ENCODE measurements at places on chromosomes 4 and X.
A peak's percentile ranks its signal among the peaks of the same experiment; 100 is the strongest.

DNA sequence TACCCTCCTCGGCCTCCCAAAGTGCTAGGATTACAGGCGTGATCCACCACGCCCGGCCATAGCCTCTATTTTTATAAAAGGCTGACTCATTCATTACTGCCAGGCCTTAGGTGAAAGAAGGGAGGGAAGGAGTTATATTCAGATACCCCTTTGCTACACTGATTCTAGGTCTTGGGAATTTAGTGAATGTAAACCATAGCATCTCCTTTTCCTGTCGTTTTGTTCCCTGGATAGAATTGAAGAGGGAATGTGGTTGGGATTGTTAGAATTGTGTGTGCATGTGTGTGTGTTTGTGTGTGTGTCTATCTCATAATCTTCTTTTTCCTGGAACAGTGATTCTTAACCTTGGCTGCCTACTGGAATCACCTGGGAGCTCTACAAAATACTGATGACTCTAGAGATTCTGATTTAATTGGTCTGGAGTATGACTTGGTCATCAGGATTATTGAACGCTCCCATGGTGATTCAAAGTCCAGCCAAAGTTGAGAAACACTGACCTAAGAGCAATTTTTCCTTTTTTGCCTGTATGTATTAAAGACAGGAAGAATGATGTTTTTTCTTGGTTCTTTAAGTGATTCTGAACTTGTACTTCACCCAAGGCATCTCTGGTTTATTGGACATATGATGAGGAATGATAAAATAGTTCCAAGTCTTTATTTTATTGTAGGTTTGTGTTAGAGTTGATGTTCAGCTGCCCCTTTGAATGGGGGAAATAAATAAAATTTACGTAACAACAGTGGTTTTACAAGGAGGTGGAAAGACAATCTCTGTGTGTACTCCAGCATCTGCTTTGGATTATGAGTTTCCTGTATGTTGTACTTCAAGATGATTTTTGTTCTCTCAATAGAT lies 37.0 kb downstream of the NAP1L5 start:
- no peak for DNase-seq

- no peak for DNase-seq
Measured at GRCh38 chrX:24553011-24553410, 87.9 kb downstream of the PDK3 start.

- no peak for DNase-seq
Measured at GRCh38 chr4:186740822-186741221, 17.2 kb upstream of the FAT1 start.

GRCh38 chr4:116544946-116545345 lies 540.4 kb downstream of the TRAM1L1 start:
- no peak for DNase-seq

GRCh38 chr4:73801692-73802091 lies 34.8 kb upstream of the CXCL6 start:
- no peak for DNase-seq

DNA sequence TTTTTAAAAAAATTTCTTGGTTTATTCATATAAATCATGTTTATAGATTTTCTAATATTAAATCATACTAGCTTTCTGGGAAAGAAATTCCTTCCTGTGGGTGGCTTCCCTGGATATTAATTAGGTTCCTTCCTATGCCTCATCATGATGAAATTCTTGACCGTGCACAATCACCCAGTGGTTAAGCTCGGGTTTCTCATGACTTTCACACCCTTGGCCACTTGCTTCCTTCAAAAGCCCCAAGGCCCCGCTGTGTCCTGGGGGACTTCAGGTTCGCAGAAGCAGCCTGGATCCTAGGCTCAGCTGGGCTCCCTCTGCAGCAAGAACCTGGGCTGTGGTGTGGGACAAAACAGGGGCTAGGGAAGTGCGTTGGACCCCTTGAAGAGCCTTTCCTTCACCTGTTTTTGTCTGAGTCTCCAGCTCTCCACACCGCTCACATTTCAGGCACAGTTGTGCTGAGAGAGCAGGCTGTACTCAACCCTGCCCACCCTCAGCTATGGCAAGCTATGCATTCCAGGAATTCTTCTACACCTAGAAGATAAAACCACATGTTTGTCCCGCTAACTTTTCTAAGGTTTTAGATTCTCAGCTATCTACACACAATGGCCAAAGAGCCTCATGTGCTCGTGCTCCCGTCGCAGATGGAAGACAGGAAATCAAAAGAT lies 48.9 kb upstream of the TMSB15B start:
- no peak for DNase-seq

DNA sequence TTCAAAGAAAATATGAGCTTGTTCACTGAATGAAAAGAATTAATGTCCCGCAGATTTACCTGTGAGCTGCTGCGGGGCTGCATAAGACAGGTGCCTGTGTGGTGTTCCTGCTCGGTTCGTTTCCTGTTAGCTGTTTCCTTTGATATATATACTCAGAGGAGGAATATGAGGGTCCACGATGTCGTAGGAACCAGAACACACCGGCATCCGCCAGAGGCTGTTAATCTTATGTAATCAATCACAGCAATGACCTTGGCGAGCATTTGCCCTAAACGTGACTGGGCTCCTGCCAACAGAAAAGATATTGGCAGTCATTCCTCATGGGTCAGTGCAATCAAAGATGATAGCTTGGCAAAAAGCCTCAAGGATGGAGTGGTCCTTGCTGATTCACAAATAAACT lies 260.1 kb downstream of the EVC2 start:
- no peak for DNase-seq

DNA sequence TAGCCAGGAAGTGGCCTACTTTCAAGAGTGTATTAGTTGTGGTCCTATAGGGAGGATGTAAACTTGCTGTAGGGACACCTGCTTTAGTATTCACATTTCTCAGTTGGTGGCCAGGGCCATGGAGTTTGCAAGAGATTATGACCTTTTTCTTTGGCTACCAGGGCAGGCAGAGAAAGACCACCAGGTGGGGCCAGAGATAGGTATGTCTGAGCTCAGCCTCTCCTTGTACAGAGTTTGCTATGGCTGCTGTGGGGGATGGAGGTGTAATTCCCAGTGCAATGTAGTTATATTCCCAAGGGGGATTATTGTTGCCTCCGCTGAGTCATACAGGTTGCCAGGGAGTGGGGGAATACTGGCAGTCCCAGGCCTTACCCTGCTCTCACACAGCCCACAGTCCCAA lies 26.3 kb upstream of the DACH2 start:
- DNase-seq = no peak

DNA sequence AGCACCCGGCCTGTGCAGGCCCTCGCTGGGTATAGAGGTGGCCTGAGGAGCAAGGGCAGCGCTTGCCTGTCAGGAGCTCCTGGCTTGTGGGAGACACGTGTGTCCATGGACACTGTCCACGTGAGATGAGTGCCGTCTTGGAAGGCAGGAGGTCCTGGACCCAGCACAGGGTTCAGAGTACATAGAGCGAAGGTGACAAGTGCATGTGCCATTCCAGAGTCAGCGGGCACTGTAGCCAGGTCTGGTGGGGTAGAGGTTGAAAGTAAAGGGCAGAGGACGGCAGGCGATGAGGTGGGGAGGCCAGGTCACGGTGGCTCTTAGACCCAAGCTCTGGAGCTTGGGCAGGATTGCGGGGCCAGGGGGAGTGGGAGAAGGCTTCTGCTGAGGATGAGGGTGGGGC lies 28.4 kb upstream of the TADA2B start:
- DNase-seq = peak; percentile 27

DNA sequence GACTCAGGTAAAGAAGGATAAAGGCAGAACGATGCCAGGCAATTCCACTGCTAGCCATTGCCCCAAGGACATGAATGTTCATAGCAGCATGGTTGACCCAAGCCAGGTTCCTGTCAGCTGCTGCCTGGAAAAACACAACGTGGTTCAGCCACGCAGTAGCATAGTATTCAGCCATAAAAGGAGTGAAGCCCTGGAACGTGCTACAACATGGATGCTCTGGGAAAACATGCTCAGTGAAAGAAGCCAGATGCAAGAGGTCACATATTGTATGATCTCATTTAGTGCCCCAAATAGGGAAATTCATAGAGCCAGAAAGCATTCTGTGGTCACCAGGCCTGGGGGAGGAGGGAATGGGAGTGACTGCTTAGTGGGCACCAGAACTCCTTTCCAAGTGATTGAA lies 129.8 kb downstream of the GPR143 start:
- no peak for DNase-seq

- DNase-seq = no peak
Measured at GRCh38 chrX:97372001-97372766, 488.5 kb downstream of the RPA4 start.

DNA sequence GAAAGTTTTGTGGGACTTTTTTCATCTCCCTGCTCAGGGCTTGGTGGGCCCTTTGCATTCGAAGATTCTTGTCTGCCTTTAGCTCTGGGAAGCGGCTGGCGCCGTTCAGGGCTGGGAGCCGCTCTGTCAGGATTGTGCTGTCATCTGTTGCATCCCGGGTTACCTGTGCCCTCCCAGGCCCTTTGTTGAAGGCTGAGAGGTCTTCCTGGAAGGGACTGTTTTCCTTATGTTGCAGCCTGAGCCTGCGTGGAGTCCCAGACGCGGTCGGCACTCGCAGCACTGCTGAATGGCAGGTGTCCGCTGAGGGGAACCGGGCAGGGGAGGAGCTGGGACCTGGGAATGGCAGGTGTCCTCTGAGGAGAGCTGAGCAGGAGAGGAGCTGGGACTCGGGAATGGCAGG lies 15.9 kb downstream of the RGS12 start:
- DNase-seq = peak; percentile 33

DNA sequence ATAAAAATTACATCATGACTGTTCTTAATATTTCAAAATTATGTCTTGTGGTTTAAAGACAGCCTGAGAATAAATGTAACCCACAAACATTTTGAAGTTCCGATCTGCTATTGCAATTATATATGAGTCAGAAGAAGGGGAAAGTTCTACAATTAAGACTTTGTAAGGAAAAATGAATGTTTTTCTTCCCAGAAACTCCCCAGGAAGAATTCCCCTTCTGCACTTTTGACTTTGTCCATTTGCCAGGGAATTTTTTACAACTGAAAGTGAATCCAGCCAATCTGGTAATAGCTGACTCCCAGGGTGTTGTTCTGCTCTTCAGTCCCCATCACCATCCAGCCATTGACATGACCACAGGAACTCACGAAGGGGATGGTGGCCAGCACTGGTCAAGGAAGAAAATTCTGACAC lies 61.6 kb upstream of the NOCT start:
- peak; percentile 59 for DNase-seq

DNA sequence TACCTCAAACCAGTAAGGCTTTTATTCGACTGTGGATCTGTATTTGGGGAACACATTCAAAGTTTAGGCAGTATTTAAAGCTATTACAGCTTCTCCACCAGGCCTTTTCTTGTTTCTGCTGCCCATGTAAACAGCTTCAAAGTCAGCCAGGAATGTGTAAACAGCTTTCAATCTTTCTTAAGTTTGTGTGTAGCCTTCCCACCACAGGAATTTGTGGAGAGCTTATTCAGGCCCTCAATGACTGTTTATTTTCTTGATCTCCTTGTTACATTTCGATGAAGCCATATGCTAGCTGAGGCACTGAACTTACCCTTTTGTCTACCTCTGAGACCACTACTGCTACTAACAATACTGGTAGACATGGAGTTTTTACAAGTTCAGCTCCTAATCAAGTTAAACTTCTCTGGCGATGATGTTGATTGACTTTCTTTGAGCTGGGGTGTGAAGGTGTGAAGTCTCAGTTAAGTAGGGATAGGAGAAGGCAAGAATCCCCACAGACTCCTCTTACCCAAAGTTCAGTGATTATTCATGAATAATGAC lies 72.6 kb downstream of the NWD2 start:
- no peak for DNase-seq

DNA sequence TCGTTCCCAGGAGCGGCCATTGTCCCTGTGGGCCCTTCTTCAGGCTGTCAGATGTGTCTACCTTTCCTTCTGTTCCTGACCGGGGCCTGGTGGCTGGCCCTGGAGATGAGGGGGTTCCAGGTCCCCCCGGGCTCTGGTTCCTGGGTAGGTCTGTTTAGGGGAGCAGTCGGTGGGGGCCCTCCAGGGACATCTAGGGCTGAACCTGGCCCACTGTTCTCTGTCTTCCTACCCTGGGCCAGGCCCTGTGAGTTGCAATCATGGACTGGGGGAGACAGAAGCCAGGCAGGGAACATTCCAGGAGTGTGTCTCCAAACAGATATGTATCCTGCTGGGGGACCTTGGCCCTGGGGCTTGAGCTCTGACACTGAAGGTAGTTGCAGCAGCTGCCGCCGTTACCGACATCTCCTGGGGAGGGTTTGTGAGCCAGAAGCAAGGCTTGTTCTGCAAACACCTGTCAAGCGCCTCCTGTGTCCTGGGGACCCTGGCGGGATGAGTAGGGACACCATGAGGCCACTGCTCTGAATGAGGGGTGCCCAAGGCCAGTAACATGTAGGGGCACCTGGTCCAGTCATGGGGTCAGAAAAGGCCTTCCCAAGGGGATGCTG lies 49.5 kb upstream of the ADRA2C start:
- peak; percentile 22 for DNase-seq

DNA sequence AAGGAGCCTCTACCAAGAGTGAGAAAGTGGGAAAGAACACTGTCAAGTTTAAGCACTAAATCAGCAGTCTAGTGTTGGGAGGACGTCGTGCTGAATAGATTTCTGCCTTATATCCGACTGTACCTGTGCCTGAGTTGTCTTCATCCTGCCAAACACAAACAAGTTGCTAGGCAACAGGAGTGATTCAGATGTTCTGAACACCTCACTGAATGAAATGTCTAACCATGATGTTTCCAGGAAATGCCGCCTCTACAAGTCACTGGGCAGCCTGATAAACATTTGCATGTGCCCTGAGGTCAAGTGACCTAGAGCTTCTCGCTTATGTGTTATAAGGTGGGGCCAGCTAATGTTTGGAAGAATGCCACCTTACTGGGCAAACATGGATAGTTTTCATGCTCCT lies 37.9 kb downstream of the SGMS2 start:
- DNase-seq = no peak

GRCh38 chr4:39825741-39826231 lies 127.8 kb downstream of the UBE2K start:
- no peak for DNase-seq

DNA sequence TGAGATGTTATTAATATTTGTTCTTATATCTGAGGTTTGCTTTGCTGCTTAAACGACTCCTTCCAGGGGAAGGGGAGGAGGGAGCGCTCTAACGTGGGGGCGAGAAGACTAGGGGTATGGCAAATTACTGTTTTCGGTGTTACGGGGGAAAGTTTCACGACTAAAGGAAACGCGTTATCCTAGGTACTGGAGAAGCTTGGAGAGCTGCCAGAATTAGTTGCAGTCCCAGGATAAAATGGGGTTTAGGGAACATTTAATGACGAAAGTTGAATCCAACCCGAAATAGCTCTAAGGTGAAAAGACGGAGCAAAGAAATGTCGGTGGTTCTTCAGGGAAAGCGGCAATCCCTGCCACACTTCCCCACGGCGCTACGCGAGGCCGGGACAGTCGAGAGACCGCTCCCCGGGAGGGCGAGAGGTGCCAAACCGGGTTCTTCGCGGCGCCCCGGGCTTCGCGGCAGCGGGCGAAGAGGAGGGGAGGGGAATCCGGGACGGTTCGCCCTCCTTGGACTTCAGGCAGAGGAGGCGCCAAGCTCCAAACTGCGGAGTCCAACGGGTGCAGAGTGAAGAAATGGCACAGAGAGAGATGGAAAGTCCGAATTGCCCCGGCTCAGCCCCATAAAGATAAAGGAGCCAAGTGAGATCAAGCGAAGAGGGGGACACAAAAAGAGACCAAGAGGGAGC lies 724 bp downstream of the THOC2 start:
- DNase-seq = no peak
